Right renal pelvis (tissue), 4 donors: ENCODE measurements at places on chromosomes 4 and X.

DNA sequence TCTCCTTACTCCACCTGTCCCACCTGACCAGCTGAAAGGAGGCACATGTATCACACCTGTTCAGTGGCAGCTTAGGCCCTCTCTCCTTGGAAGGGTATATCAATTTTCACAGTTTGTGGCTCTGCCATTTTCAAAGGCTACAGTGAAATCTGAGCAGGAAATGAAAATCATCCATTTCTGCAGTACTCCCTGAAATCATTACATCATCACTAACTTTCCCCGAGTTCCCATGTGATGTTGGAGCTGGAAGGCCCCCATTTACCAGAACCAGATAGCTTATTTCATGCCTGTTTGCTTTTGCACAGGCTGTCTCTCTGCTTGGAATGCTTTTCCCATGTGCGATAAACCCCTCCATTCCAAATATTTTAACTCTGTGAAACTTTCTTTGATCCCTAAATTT lies 31.0 kb upstream of the STX18 start:
- no peak for DNase-seq

- no peak for DNase-seq
These were observed 708.8 kb upstream of the GRIA3 start for GRCh38 chrX:122475306-122475705.

GRCh38 chrX:46754586-46755061 lies 4.3 kb downstream of the SLC9A7 start:
- no peak for DNase-seq

- peak; percentile 5 for DNase-seq
These were observed 776 bp downstream of the CEP44 start for GRCh38 chr4:174284487-174284886.

DNA sequence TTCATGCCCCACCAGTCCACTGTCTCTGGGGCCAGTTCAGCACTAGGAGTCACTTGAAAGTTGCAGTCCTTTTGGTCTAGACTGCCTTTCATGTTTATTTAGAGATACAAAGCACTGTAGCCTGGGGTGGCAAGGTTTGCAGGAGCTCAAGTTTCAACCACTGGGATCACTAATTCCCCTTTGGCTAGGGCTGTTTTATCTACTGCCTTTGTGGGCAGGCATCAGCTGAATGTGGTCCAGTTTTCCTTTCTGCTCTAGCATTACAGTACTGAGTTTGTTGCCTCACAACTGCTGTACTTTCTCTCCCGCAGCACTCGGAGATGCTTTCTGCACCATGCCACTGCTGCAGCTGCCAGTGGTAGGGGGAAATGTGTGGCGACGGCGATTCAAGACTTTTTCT lies 222.3 kb upstream of the HDX start:
- DNase-seq, result no peak

DNA sequence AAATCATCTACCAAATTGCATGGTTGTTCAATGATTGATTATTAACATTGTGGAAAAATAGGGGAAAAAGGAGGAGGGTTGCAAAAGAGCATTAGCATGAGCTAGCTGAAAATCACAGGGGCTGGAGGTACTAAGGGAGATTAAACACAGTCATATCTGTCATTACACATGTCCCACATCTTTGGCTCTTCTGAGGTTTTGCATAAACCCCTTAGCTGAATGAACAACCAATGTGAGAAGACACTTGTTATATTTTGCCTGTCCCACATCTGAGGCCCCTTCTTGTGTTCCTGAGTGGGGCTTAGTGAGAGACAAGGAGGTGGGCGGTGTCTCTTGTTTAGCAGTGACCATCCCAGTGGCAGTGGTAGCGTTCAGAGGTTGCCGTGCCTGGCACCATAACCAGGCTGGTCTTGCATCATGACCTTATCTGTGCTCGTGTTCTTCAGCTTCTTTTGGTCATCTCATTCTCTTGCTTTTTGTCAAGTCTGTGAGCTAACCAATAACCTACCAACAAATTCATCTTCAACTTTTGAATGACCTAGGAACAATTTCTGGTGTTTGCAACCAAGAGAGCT lies 95.6 kb downstream of the MID1IP1 start:
- no peak for DNase-seq

DNA sequence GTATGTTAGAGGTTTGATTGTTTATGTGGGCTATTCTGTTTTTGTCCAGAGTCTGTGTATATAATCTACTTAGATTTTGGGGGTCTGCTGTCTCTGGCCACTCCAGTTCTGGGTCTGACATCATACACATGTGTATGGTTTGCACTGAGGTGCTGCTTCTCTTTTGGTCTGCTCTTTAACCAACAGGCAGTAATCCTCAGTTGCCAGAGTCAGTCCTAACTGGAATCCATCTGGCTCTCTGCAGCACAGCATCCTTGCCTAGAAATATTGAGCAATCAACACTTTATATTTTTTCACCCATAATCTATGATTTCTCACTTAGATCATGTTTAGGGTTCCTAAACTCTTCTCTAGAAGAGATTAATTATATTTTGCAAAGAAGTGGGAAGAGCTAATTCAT lies 98.3 kb upstream of the SFRP2 start:
- no peak for DNase-seq

DNA sequence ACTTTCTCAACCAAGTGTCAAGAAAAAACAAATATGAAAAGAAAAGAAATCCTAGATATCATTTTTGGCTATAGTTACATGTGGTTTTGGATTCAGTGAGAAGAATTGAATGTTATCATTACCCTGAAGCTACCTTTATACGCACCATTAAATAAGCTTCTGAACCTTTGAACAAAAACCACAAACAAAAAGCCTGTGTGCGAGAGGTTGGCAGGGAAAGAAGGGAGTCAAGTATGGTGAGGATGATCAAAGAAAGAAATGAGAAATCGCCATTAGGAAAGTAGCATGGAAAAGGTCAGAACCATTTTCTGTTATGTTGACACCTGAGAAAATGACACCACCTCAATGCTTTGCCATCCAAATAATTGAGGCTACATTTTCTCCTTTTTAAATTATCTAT lies 1.2 kb upstream of the SLC7A11 start:
- no peak for DNase-seq

DNA sequence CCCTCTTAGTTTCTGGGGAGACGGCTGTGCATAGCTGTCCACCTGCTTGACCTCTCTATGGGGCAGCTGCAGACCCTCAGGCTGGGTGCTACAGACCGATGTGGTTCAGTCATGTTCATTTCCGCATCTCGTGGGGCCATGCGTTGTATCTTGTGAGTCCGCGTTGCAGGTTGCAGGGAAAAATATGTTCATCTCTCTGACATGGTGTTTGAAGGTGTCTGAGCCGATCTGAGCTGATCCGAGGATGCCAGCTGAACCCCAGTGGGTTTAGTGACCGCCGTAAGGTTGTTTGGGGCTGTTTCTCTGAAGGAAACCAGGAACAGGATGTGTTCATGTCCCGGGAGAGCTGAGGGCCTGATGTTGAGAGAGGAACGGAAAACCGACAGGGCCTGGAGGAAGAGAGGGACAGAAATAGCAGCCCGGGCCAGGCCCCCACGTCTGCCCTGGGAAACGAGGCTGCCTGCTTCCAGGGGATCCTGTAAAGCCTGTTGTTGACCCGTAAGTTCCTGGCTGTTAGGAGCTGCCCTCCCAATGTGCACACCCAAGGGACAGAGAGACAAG lies 9.8 kb upstream of the P2RY8 start:
- DNase-seq, result no peak

GRCh38 chrX:9538544-9539045 lies 73.7 kb downstream of the TBL1X start:
- no peak for DNase-seq

GRCh38 chrX:65508851-65509250 lies 25.7 kb downstream of the LAS1L start:
- no peak for DNase-seq

- DNase-seq, result no peak
These were observed 137.9 kb upstream of the ZXDB start for GRCh38 chrX:57453901-57454300.

- DNase-seq, result no peak
These were observed 201.6 kb downstream of the BMPR1B start for GRCh38 chr4:94959307-94959706.

GRCh38 chr4:165457793-165458192 lies 79.0 kb downstream of the CPE start:
- DNase-seq, result no peak

DNA sequence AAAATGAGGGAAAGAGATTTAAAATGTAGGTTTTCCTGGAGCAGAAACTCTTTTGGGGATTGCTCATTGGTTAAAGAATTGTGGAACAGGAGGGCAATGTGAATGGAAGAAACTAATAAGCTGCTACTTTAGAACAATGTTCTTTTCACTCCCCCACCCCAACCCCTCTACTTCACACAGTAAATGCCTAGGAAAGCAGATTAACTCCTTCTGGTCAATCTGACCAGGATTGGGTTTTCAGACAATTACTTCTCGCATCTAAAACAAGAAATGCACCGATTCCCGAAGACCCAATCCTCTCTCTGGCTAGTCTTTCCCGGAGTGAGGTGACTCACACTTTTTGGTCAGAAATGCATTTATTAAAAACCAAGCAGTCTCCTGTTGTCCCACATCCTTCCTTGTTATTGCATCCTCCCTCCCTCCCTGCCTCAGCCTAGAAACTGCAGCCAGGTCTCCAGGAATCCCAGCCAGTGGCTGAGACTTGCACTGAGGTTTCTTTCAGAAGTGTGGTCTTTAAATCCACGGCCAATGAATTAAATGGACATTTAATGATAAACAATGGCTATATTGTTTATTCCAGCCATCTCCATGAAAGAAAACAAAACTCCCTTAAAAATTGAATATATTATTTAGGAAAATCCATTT lies 21.4 kb downstream of the MFAP3L start:
- no peak for DNase-seq

GRCh38 chrX:133399411-133399810 lies 15.9 kb downstream of the GPC4 start:
- DNase-seq, result no peak

GRCh38 chr4:168208957-168209614 lies 109.5 kb downstream of the DDX60 start:
- DNase-seq, result no peak

- no peak for DNase-seq
These were observed 244.2 kb downstream of the PPP1R2C start for GRCh38 chrX:42533761-42534160.

DNA sequence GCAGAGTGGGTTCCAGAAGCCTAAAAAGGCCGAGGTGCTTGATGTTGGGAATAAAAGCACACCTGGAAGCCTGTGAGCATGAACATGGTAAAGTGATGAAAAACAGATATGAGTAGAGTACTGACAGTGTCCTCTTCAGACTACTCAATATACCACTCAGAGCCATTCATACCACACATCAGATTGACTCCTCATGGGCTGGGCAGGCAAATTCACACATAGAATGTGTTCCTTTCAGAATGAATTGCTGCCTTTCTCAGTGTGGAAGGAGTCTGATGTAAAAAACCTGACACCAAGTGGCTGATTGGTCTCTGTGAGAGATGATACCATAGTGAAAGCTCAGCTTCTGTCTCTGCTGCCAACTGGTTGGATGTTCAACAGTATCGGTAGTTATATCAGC lies 442.7 kb downstream of the RAPGEF2 start:
- no peak for DNase-seq

- DNase-seq, result no peak
These were observed 333 bp downstream of the BOD1L1 start for GRCh38 chr4:13627178-13627605.

GRCh38 chr4:24973747-24974601 lies 56.8 kb downstream of the LGI2 start:
- DNase-seq, result peak; percentile 57

- DNase-seq, result no peak
These were observed 230.3 kb upstream of the PCDH18 start for GRCh38 chr4:137762591-137762990.

DNA sequence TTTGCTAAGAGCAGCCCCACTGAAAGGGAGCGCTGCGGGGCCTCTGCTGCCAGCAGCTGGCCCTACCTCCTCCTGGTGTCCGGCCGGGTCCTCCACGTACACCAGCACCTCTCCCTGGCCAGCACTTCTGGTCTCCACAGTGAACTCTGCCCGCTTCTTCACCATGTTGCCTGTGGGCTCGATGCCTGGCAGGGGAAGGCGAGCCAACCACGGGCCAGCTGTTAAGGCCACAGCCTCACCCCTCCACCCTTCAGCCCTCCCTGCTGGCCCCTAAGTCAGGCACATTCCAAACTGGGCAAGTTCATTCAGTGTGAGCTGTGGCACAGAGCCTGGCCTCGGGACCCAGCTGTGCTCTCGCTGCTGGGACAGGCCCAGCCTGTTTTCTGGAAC lies 7.8 kb downstream of the FLNA start:
- no peak for DNase-seq

- DNase-seq, result no peak
These were observed 997.4 kb upstream of the PRKX start for GRCh38 chrX:4710618-4711433.

DNA sequence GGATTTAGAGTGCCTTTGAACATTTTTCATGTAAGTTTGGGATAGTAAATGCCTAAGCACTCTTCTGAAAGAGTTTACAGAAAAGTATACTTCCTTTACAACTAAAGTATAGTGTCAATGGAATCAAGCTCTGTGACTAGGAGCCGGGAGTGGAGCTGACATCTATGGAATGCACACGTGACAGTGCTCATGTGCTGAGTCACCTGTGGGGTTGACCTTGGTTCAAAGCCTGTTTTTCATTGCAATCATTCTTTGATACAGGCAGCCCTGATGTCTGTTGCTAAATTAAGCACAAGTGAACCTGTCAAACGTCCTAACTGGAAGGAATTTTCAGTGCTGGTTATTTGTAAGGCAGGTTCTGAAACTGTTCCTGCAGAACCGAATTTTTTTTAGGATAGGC lies 82.5 kb downstream of the GPAT3 start:
- no peak for DNase-seq

DNA sequence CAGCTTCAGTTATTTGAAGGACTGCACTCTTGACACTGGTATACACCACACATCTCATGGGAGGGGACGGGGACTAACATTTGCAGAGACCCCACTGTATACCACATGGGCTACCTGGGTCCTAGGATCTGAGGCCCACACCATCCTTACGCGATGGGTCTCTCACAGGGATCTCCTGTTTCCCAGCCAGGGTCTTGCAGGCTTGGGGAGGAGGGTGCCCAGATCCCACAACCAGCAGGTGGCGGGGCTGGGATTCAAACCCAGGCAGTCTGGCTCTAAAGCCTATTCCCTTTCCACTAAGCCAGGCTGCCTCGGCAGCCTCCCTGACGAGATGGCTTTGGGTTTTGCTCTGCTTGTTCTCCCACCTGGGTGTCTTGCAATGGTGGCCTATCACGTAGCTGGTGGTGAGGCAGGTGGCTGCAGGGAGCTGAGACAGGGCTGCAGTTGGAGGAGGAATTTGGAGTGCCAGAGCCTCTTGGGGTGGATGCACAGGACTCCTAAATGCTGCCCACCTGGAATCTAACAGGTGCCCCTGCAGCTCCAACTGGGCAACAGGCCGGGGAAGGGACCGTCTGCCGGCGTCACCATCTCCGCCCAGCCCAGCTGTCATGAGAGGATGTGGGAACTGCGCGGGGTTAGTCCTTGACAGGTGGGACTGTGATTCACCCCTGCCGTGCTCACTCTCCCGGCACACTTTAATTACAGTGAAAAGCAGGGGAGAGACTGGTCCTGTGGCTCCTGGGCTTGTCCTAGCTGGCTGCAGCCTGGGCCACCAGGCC lies 110.7 kb downstream of the PSAPL1 start:
- DNase-seq, result no peak

GRCh38 chr4:124803641-124804040 lies 91.1 kb upstream of the ANKRD50 start:
- no peak for DNase-seq
